Forelimb muscle (tissue), 1 donor: ENCODE measurements at places on chromosomes 4 and X. TPM values are rescaled to one million over a fixed set of nuclear protein-coding genes. Genes with fewer than 3 reads are reported as not detected.

DNA sequence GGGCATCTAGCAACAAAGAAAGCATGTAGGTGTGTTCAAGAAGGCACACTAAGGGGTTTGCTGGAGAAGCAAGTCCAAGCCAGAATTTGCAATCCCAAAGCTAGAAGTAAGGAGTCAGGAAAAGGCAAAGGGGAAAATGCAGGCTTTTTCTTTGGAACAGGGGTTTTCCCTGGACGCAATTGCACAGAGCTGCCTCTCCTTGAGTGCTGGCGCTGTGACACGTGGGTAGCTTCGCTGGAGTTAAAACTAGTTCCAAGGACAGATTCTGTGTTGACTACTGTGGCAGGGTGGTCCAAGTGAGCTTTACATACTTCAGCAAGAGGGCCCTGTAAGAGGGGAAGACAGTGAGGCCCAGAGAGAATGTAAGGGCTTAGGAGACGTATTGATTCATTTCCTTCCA, 277.1 kb downstream of the ADGRA3 start:
- DNase-seq: no peak

The USO1 gene
- 236 TPM for polyA plus RNA-seq

The SYP gene
- polyA plus RNA-seq: 1.0 TPM

GRCh38 chr4:64715741-64716140, 306.5 kb upstream of the TECRL start:
- no peak for DNase-seq

GRCh38 chr4:32106767-32107166, 1386.6 kb downstream of the PCDH7 start:
- DNase-seq: no peak

GRCh38 chr4:109157205-109157604, 145.3 kb downstream of the COL25A1 start:
- DNase-seq: no peak

The DGKK gene
- polyA plus RNA-seq: not detected

The AMTN gene
- polyA plus RNA-seq: not detected
